Caco-2 (cell line): ENCODE measurements at places on chromosomes 6 and 20.
A peak's percentile ranks its signal among the peaks of the same experiment; 100 is the strongest.

- no peak for DNase-seq
Observed at GRCh38 chr20:4568361-4568959, 153.2 kb upstream of the PRND start.

DNA sequence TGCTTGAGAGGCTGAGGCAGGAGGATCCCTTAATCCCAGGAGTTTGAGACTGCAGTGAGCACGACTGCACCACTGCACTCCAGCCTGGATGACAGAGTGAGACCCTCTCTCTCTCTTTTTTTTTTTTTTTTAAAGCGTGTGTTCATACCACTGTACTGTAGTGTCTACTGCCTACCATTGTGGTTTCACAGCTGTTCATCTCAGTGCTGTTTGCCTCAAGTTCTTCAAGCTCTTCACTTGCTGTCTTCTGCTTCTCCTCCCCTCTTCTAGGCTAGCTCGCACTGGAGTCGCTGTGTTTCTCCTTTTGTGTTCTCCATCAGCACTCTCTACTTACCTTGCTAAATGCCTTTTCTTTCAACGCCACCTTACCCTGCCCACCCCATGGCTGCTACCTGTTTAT is 7.4 kb downstream of the FOXO3 start:
- no peak for DNase-seq

DNA sequence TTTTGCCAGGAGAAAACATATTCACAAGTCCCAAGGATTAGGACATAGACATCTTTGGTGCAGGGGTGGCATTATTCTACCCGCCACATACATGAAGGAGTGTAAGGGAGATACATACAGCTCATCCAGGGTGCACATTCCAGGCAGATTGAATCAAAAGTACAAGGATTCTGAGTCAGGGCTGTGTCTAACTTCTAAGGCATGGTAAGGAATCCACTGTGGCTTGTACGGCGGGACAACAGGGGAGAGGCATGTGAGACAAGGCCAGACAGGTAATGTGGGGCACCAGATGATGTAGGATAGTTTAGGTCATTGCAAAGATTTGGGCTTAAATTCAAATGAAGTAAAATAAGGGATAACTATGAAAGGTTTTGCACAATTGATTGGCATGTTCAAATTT is 780.9 kb downstream of the C6orf118 start:
- DNase-seq: no peak

DNA sequence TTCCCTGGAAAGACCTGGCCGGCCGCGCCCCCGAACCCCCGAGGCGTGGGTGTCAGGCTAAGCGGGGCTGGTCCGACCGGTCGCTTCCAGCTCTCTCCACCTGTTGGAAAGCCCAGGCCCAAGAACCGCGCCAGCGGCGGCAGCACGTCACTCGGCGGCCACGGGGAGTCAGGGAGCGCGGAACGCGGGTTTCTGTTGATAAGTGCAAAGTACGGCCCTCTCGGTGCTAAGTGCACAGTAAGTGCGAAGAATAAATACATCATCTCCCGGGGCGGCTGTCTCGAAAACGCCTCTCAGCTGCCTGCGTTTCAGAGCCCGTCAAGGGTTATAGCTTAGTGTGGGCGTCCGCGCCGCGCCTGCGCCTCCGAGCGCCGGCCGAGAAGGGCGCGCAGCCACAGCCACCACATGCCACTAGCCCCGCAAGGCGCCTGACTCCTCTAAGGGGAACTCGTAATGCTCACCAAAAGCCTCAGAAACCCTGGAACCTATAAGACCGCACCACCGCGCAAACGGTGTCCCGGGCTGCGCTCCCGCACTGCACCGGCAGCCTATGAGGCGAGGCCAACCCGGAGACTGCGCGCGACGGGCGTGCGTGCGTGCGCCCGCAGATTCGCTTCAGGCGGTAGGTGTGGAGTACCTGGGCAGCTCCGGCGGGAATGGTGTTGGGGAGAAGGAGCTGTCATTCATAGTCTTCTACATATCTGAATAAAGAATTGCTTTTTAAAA is 9.2 kb upstream of the TBX18 start:
- no peak for DNase-seq

DNA sequence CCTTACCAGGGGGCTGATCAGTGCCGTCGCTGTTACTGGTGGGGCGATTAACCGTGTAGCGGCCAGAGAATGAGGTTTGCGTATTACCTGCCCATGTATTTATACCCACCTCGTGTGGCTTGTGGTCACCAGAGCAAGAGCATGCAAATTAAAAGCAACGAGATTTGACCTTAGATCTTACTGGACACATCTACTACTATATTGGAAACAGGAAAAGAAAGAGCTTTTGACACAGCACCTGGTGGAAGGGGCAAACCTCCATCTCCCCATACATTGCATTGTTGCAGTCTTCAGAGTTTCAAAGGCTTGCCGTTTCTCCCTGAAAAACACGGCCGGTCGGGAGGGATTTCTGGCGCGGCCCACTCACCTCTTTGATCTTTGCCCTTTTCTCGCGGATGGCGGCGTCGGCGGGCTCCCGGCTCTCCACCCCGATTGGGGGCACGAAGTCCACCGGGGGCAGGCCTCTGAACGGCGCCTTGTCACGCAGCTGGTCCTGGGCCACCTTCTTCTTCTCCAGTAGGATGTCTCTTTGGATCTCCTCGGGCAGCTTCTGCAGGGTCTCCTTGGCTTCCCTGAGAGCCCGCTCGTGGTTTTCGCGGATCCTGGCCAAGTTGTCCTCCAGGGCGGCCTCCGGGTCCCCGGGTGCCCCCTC is 1.3 kb downstream of the MAN1A1 start:
- DNase-seq: peak; percentile 59

DNA sequence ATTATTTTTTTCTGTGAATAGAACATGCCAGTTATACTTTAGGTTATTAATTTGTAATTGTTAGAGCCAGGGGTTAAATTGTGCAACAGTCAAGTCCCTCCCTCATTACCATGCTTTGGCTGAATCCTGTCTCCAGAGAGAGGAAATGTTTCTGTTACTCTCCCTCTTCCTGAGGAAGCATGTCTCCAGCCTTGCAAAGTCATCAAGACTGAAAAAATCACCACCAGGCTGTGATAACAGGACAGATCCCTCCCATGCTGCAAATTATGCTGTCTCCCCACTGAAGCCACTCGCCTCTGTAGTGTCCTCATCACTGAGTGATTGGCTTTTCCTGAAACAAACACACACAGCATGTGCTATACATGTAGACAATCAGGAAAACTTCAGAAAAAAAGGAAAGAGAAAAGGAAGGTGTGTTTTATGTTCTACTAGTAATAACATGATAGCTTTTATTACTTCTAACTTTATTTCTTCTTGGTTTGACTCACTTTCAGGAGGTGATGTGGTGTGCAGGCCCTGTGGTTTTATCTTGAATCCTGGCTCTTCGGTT is 290.0 kb upstream of the JAG1 start:
- no peak for DNase-seq

GRCh38 chr6:32140420-32141046 is 10.4 kb upstream of the FKBPL start:
- peak; percentile 35 for DNase-seq

DNA sequence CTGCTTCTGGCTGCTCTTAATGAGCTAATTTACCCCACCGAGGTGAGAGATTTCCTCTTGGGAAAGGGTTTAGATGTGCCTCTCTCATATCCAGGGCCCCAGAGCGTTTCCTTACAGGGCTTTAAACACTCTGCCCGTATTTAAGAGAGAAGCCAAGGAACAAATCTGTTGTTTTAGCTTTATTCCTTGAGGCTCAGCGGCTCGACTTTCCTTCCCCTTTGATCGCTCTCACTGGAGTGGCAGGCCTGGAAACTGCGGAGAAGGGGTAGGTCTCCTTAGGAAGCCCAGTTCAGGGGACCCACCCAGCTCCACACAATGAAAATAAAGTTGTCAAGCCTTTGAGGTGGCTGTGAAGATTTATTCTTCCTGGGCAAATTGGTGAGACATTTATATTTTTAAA is 132.0 kb upstream of the JAG1 start:
- DNase-seq: no peak

- DNase-seq: no peak
Observed at GRCh38 chr6:134816300-134816699, 133.6 kb downstream of the ALDH8A1 start.

DNA sequence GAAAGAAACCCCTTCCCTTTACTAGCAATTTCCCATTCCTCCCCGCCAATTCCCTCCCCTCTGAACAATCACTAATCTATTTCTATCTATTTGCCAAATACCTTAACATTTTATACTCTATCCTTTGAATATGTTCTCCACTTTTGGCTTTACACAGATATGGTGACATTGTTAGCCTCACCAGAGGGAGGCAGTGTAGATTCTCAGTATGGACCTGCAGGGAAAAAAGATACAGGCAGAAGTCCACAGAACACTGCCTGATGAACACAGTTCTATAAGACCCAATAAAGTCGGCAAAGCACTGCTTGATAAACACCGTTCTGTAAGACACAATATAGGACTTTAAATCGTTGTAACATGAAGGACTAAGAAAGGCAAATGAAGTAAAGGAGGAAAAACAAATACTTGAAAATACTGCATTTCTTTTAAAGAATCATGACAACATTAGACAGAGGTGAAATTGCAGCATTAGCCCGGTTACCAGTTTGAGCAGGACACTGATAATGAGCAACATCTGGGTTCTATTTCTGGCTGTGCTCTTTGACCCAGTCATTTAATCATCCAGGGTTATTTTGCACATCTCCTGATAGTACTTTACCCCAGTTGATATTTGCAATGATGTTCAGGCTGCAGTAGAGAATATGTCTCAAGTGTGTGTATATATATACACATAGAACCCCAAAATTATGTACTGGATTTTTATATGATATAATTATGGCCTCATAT is 296.8 kb downstream of the UTRN start:
- no peak for DNase-seq

GRCh38 chr6:89313006-89313405 is 2.1 kb downstream of the GABRR2 start:
- DNase-seq: no peak

GRCh38 chr6:160386869-160387530 is 38.8 kb downstream of the SLC22A3 start:
- DNase-seq: no peak

GRCh38 chr20:19677336-19677735 is 80.7 kb upstream of the RIN2 start:
- no peak for DNase-seq

GRCh38 chr6:14511061-14511586 is 393.6 kb downstream of the CD83 start:
- DNase-seq: no peak

GRCh38 chr6:18823782-18824386 is 436.7 kb downstream of the RNF144B start:
- peak; percentile 63 for DNase-seq

- peak; percentile 62 for DNase-seq
Observed at GRCh38 chr6:143279385-143279784, 171.1 kb downstream of the ADAT2 start.

DNA sequence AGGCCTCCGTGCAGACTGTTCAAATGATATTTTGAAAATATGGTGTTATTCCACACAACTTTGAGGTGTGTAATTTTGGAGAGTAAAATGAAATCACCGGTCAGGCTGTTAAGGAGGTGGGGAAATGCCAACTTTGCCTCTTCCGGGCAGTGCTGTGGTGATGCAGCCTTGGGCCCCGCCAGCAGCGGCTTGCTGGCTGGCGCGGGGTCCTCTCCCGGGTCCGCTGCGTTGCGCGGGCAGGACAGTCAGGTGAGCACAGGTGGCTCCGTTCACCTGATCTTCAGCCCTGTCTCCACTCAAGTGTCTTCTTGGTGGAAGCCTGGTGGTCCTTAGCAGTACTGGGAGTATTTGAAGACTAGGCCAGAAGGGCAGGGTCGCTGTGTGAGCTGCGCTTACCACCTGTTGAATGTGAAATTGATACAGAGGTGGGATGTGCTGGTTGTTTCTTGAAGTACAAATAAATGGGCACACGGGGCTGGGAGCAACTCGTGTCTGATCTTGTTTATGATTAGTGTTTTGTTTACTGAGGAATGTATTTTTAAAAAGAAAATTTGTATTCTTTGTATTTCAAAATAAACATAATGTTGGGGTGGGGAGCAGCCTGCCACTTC is 184.2 kb downstream of the ARID1B start:
- no peak for DNase-seq

GRCh38 chr6:138864343-138864890 is 68.5 kb downstream of the ECT2L start:
- DNase-seq: no peak

DNA sequence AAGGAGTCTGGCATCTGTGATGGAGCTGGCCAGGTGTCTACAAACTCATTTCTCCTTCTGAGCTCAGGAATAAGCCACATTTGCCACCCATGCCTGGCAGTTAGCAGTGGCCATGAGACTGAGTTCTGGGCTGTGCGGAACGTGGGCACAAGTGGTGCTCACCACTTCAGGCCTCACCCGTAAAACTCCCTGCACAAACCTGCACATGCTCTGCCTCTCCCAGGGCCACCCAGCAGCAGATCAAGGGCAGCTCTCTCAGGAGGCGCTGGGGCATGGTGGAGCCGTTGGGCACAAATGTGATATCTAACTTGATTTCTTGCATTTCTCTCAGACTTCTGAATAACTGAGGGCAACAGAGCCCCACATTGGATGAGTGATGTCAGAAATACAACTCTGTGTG is 269.5 kb downstream of the HIVEP2 start:
- DNase-seq: no peak

- DNase-seq: no peak
Observed at GRCh38 chr6:90719321-90720195, 132.7 kb upstream of the MAP3K7 start.

GRCh38 chr20:18853946-18854646 is 40.5 kb downstream of the SCP2D1 start:
- DNase-seq: no peak

GRCh38 chr20:43722153-43722505 is 4.7 kb downstream of the GTSF1L start:
- no peak for DNase-seq

- no peak for DNase-seq
Observed at GRCh38 chr6:36469148-36469661, 26.4 kb downstream of the KCTD20 start.

GRCh38 chr6:158784505-158784904 is 34.7 kb downstream of the EZR start:
- no peak for DNase-seq

GRCh38 chr20:10603971-10604864 is 69.6 kb downstream of the JAG1 start:
- peak; percentile 32 for DNase-seq

- no peak for DNase-seq
Observed at GRCh38 chr6:11273406-11274065, 41.1 kb upstream of the NEDD9 start.

- DNase-seq: no peak
Observed at GRCh38 chr20:46361381-46361780, 45.0 kb downstream of the ELMO2 start.

DNA sequence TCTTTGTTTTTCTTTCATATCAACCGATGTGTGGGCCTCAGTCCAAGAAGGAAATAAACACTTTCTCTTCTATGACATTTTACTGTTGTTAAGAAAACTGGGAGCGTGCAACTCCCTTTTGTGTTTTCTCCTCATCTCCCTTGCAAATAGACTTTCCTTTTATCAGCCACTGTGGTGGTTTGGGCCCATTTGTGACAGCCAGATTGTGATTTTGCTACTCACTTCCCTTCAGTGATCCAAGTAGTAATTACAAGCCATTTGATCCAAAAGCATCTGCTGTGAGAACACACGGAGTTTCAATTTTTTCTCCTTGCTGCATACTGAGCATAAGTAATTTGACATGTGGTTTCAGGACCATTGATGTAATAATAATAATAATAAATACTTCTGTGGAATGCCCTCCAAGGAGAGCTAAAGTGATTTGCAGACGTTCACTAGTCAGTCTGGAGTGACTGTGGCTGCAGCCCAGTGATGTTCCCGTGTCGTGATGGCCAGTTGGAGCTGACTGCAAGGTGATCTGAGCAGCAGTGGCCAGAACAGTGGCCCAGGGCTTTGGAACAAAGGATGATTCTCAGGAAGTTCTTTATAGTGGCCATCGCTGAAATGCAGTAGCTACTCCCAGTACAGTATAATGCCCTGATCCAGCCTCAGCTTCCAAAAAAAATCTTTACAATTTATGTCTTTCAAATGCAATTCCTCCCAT is 91.9 kb upstream of the CLDN20 start:
- DNase-seq: no peak
